ENCODE measurements at places on chromosomes 11 and 22. TPM values are rescaled to one million over a fixed set of nuclear protein-coding genes. Genes with fewer than 3 reads are reported as not detected.

The UPK3A gene
- 88.9 TPM for total RNA-seq

DNA sequence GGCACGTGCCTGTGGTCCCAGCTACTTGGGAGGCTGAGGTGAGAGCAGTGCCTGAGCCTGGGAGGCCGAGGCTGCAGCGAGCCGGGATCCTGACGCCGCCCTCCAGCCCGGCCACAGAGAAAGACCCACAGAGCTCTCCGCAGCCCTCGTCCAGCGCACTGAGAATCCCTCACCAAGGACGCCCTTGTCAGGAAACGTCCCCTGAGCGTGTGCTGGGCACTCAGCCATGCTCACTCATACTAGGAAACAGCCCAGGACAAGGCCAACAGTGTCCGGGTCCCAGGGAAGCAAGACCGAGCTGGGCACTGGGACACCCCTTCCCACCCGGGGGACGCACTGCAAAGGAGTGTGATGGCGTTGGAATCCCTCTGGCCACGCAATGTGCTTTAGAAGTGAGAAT lies 14.5 kb downstream of the DEAF1 start:
- no peak for DNase-seq

The MRGPRX4 gene
- not detected for total RNA-seq

DNA sequence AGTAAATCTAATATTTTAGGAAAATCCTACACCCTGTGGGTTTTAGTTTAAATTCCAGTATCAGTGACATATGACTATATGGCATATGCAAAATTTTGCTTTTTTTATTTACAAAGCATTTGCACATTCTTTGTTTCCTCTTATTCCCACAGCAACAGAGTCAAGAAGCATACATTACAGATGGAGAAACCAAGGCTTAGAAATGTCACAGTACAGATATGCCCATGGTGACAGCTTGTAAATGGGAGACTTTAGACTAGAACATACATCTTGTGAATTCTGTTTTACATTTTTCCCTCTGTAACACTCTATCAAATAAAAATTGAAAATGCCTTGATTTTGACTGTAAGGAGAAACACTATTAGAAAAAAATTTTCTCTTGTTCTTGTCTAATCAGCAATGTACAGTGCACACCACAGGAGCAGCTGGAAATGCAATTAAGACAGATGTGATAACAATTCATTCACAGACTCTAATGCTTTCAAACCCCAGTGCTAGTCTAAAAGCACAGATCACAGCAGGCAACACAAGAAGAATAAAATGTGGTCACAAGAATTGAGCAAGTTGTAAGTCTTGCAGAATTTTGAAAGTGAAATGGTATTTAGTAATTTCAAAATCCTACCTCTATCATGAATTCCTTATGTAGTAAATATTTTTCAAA lies 375.9 kb downstream of the LUZP2 start:
- no peak for DNase-seq
